ENCODE measurements at places on chromosomes 12 and 14.

- DNase-seq: no peak
Measured at GRCh38 chr14:102927878-102928411, 5.5 kb downstream of the AMN start.

- no peak for DNase-seq
Measured at GRCh38 chr12:77407931-77408330, 342.6 kb upstream of the E2F7 start.

GRCh38 chr14:29805415-29806123 lies 122.1 kb downstream of the PRKD1 start:
- DNase-seq: peak; percentile 90

DNA sequence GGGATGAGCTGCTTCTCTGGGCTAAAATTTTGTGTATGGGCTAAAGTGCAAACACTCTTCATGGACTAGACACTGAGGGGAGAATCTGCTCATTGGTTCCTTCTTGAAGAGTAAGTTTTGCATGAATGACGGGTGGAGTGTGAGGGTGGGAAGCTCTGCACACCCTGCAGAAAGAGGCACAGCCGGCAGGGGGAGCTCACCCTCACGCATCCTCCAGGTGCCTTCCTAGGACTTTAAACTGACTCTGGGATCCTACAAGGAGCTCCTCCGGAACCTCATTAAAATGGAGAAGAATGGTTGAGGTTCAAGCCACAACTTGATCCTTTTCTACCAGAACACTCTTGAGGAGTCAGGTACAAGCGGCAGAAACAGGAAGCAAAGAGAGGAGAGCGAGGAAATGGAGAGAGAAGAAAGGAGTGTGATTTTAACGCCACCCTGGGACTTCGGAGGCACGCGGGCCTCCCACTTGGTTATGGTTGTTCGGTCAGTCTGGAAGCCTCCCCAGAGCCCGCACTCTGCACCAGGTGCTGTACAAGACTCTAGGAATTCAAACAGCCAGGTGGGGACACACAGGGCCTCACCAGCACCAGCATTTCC lies 87.5 kb downstream of the SETD3 start:
- DNase-seq: no peak

GRCh38 chr14:103130017-103130764 lies 6.9 kb downstream of the TNFAIP2 start:
- DNase-seq: no peak

DNA sequence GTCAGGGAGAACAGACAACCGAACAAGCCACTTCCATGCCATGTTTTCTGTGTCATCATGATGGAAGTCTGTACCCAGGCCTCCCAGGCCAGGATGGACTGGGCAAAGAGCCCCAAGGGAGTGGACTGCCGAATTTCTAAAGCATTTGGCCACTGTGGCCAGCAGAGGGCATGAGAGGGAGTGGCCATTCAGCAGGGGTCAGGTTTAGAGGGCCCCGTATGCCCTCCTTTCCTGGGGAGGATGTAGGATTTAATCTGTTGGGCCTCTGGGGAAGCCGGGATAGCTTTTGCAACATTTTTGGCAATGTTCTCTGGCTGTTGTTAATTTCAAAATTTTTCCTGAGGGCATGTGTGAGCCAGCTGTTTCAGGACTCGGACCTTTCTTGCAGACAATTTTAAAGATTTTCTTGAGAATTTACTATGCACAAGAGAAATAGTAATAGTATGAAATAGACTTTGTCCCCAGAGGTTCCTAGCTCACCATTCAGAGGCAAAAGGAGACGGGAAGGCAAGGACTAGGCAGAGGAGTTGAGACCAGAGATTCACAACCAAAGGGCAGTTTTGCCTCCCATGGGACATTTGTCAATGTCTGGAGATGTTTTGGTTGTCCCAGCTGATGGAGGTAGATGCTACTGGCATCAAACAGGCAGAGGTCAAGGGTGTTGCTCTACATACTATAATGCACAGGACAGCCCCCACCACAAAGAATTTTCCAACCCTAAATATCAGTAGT lies 18.0 kb downstream of the ACACB start:
- DNase-seq: no peak

DNA sequence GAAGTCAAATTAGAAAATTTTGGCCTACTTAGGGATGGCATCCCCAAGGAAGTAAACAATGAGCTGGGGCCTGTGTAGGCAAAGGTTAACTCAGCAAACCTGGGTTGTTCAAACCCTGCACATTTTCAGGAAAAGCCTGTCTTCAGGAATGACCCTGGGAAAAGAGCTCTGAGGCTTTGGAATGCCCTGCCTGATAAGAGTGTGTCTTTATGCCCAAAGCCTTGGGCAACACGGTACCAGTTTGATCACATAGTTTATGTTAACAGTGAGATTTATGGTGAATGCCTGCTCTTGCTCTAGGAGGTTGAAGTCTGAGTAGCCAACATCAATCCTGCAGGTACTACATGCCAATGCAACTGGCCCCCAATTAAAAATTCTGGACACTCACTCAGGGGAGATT lies 28.2 kb upstream of the STAB2 start:
- no peak for DNase-seq

GRCh38 chr12:72311946-72312345 lies 39.8 kb downstream of the TRHDE start:
- DNase-seq: no peak

DNA sequence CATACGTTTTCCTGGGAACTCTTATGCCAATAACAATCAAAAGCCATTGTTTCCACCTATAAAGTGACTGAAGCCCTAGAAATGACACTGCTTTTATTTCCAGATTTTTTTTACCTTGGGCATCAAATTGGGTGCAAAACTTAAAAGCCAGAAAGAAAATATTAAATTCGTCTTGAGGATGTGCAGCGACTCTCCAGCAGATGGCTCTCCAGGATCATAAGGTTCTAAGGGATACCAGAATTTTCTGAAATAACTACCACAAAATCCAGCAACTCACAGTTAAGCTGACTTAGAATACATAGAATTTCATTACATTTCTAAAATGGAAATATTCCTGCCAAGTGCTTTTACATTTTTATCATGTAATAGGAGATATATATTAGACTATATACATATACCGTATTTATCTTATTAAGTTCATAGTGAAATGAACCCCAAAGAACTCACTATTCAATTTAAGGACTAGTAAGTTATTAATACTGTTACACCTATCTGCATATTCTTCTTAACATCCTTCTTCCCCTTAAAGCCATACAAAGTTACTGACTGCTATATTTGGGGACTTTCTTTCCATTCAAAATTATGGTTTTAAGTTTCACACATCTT lies 44.0 kb downstream of the ARMH4 start:
- peak; percentile 50 for DNase-seq

Measured in non-pigmented ciliary epithelial cell (primary cell).